ENCODE measurements at places on chromosomes 3 and 15.

- DNase-seq, result no peak
Observed at GRCh38 chr3:166696103-166696502, 684.0 kb downstream of the ZBBX start.

DNA sequence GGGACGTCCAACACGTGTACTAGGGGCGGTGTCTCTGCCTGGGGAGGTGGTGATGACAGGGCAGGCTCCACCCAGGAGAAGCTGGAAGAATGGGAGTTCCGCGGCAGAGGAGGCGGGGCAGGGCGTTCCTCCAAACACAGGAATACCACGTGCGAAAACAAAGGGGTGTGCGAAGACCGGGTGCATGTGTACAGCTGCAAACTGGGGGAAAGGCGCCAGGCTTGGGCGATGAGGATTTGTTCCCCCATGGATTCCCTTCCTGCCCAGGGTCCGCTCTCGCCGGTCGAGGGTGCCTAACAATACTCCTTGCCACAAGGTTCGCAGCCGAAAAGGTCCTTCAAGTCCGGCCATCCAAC lies 500 bp upstream of the ZSCAN2 start:
- peak; percentile 77 for DNase-seq

DNA sequence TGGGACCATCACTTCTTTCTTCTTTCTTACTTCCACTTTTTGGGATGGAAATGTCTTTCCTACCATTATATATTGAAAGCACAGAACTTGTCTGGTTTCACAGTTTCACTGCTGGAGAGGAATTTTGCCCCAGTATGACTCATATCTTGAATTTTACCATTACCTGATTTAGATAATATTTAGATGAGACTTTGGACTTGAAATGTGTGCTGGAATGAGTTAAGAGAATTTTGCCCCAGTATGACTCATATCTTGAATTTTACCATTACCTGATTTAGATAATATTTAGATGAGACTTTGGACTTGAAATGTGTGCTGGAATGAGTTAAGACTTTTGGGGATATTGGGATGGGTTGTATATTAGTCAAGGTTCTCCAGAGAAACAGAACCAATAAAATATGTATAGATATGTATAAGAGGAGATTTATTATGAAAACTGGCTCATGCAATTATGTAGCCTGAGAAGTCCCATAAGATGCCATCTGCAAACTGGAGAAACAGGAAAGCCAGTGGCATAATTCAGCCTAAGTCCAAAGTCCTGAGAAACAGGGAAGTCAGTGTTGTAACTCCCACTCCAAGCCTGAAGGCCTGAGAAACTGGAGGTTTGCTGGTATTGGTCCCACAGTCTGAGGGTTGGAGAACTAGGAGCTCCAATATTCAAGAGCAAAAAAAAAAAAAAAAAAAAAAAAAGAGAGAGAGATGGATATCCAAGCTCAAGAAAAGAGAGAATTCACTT lies 1029.2 kb downstream of the EPHA3 start:
- no peak for DNase-seq

GRCh38 chr3:8559351-8559750 lies 57.7 kb downstream of the LMCD1 start:
- DNase-seq, result no peak

GRCh38 chr3:169748670-169749069 lies 16.2 kb downstream of the TERC start:
- DNase-seq, result no peak

DNA sequence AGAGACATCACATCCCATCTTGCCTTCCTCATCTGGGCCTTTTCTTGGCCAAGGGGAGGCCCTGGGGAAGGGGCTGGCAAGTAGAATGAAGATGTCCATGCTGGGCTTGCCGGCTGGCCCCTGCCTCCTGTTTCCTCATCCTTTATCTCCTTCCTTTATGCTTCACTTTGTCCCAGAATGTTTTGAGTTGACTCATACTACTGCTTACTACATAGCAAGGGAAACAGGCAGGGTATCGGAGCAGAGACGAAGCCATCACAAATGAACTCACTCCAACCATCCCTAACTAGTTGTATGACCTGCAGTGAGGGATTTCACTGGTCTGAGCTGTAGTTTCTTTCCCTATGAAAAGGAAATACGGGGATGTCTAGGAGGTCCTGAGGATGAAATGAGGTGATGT lies 66.0 kb downstream of the CHDH start:
- no peak for DNase-seq

DNA sequence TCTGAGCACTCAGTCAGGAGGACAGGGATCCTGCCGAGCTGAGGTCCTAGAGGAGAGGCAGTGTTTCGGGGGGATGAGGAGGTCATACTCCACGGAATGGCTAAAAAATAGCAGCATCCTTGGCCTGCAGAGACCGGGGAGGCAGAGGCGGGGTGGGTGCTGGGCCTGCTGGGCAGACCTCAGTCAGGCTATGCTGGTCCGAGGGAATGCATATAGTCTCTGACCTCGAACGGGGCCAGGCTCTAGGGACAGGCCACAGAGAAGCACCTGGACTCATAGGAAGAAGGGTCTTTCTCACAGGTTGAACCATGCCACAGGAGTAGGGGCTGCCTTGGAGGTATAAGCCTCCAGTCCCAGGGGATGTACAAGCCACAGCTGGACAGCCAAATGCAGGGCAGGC lies 14.0 kb upstream of the SKIC8 start:
- DNase-seq, result no peak

DNA sequence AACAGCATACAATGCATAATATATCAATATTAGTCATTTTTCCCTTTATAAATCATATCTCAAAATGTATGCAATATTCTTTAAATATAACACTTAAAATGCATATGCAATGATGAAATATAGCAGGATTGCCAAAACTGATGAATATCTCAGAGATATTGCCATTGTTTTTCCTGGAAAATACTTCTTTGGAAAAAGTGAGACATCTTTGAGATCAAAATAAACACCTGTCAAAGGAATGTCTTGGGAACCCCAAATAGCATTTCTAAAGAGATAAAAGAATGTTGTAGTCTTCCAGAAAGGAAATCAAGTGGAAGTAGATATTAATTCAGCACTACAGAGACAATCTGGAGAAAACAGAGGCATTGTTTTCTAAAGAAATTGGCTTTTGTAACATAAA lies 457.8 kb upstream of the UBE2E2 start:
- DNase-seq, result no peak

DNA sequence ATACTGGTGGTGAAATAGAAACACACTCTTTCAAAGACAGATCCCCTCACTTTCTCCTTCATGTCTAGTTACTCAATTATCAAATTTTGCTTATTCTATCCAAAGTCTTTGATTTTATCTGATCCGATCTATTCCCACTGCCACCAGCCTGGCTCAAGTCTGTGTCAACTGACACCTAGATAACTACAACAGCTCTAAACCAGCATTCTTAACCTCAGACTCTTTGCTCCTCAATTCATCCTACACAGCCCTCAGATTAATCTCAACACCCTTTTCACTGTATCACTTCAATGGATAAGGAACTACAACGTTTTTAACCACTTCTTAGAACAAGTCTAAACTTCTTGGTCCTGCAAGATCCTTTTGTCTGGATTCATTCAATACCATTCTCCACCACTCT lies 9.1 kb downstream of the KPNA1 start:
- DNase-seq, result no peak

- DNase-seq, result no peak
Observed at GRCh38 chr3:166191411-166191810, 354.2 kb upstream of the BCHE start.

DNA sequence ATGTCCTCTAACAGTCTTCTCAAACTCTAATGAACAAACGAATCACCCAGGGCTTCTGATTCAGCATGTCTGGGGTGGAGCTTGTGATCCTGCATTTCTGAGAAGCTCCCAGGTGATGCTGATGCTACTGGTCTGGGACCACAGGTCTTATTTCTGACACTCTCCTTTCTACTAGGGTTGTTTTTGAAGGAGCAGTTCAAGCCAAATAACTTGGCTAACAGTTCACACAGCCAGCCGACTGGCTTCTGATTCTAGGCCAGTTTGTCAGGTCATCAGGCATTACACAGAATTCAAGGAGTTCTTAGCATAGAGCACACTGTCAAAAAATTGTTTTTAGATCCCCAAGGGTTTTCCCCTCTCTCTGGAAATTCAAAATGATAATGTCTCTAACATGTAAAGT lies 100.7 kb downstream of the TIGIT start:
- no peak for DNase-seq

DNA sequence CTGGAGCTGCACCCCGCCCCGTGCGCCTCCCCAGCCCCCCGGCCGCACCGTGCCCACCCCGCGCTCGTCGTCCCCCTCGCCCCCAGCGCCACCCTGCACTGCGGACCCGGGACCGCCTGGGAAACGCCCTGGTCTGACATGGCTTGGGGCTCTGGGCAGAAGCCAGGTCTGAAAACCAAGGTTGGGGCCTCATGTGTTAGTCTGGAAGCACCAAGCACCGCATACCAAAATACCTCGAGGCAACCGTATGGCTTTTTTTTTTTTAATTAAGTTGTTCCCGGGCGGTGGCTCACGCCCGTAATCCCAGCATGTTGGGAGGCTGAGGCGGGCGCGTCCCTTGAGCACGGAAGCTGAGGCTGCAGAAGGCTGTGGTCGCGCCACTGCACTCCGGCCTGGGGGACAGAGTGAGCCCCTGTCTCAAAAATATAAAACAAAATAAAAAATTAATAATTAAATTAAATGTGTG lies 91.5 kb upstream of the CHD2 start:
- peak; percentile 47 for DNase-seq

- no peak for DNase-seq
Observed at GRCh38 chr3:29181149-29181780, 99.6 kb upstream of the RBMS3 start.

GRCh38 chr15:89808160-89808870 lies 6.3 kb downstream of the ANPEP start:
- no peak for DNase-seq

GRCh38 chr3:126275620-126275904 lies 81.6 kb downstream of the KLF15 start:
- DNase-seq, result no peak

DNA sequence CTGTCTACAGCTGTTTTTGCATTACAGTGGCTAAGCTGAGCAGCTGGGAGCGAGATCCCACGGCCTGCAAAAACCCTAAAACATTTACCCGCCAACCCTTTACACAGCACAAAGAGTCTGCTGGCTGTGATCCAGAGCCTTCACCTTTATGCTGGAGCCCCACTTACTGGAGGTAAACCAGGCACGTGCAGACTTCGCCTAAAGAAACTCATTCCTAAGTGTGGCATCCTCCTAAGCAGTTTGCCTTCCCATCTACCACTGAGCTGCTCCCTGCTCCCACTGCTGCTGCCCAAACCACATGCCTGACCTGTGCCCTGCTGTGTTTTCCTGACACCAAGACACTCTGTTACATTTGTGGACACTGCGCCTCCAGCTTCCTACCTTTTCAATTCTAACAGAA lies 53.0 kb downstream of the CHSY1 start:
- DNase-seq, result no peak

- no peak for DNase-seq
Observed at GRCh38 chr3:76698136-76698706, 341.7 kb upstream of the ROBO2 start.

- DNase-seq, result no peak
Observed at GRCh38 chr3:192843119-192843518, 74.5 kb downstream of the MB21D2 start.

DNA sequence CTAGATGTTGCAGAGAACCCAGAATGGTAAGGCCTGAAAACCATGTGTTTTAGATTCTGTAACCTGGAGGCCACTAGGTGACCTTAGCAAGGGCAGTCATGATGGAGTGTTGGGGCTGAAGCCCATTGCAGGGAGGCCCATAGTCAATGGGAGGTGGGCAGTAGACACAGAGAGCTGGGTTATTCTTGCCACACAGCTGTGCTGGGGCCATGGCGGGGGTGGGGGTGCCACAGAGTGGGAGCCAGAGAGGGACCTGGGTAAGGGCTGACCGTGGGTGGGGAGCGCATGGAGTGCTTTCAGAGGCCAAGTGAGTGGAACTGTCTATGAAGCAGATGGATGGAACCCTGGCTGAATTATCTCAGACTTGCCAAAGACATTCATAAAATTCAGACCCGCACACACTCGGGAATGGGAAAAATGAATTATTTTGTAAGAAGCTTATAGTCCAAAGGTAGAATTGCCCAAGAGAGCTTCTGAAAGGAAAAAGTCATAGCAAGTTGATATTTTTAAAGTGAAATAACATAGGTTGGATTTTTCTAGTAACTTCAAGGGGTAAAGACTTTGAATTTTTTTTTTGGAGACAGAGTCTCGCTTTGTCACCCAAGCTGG lies 53.9 kb downstream of the SMAD3 start:
- DNase-seq, result no peak

GRCh38 chr3:51336261-51336660 lies 48.8 kb upstream of the MANF start:
- no peak for DNase-seq

DNA sequence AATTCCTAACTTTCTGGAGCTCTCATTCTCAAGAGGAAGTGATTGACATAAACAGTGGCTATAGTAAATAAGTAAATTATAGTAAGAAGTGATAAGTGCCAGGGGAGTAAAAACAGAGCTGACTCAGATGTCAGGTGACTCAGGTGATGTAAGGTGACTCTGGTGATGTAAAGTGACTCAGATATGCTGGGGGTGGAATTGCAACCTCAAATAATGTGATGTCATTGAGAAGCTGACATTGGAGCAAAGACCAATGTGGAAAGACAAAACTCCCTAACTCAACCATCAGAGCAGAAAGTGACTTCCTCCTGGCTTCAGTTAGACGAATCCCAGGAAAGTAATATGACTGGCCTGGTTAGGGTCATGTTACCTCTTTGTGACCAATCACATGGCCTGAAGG lies 144.2 kb upstream of the SNTN start:
- DNase-seq, result no peak

DNA sequence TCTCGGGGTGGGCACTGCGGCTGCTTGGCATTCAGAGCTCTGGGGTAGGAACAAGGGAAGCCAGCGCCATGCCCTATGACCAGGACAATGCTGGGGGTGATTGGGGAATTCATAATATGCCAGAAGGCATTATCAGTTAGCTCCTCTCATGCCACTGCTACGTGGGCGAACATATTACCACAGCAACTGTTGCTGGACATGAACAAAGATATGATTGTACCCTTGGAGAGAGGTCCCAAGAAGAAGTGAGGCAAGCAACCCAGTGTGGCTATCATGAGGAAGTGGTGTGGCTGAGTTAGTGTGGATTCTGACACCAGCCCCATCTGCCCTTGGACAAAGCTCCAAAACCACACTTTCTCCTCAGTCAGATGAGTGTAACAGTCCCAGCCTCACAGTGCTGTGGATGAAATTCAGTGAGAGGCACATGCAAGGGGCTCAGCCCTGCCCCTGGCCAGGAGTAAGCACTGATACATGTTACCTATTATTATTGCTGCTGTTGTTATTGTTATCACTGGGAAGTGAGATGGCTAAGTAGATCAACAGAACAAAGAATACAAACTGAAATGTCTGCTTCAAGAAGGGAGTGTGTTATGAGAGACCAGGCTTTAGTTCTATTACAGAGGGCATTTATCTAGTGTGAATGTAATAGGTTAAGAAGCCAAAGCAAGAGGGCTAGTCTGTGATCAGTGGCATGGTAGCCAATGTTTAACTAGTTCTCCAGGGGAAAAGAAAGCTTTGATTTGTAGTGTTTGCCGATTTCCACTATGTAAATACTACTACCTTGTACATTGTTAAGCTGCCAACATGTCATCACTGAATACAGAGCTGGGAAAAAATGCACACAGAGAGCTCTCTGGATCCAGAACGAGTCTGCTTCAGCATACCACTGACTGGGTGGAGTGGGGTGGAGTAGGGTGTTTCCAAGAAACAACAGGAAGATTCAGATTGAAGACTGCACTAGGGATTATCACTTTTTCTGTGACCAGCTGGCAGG lies 222.3 kb upstream of the EIF1B start:
- no peak for DNase-seq

GRCh38 chr15:39666677-39667076 lies 85.8 kb downstream of the THBS1 start:
- no peak for DNase-seq

GRCh38 chr15:75107516-75107907 lies 84.1 kb downstream of the PPCDC start:
- DNase-seq, result no peak
